ENCODE measurements at places on chromosomes 1 and 21. TPM values are rescaled to one million over a fixed set of nuclear protein-coding genes. Genes with fewer than 3 reads are reported as not detected.

PRKAA2 gene
- 2.0 TPM for total RNA-seq

TCHH gene
- total RNA-seq, result not detected

CELA3A gene
- not detected for total RNA-seq

MEGF6 gene
- 6.5 TPM for total RNA-seq

KCNE1 gene
- 0.32 TPM for total RNA-seq

EPHX1 gene
- 55.3 TPM for total RNA-seq

CEP350 gene
- 18.0 TPM for total RNA-seq

SEC16B gene
- 0.79 TPM for total RNA-seq

LAPTM5 gene
- total RNA-seq, result 3.4 TPM

TIAM1 gene
- total RNA-seq, result 0.17 TPM

NBPF12 gene
- total RNA-seq, result 4.4 TPM

FCRL5 gene
- not detected for total RNA-seq

ATP6V1G3 gene
- 0.84 TPM for total RNA-seq

BRINP3 gene
- total RNA-seq, result not detected

GRCh38 chr1:69081668-69082067, 486.1 kb upstream of the LRRC7 start:
- no peak for DNase-seq

DNA sequence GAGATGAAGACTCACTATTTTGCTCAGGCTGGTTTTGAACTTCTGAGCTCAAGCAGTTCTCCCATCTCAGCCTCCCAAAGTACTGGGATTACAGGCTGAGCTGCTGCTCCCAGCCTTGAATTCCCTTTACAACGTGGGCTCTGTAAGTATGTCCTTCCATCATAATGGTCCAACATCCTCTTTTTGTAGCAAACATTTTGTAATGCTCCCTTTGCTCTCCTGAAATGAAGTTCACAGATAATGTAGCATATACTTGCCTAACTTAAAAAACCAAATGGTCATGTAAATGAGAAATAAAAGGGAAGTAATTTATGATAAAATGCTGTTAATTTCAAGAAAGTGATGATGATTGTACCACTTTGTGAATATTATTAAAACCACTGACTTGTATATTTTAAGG, 30.5 kb upstream of the THEM4 start:
- DNase-seq, result no peak

DNA sequence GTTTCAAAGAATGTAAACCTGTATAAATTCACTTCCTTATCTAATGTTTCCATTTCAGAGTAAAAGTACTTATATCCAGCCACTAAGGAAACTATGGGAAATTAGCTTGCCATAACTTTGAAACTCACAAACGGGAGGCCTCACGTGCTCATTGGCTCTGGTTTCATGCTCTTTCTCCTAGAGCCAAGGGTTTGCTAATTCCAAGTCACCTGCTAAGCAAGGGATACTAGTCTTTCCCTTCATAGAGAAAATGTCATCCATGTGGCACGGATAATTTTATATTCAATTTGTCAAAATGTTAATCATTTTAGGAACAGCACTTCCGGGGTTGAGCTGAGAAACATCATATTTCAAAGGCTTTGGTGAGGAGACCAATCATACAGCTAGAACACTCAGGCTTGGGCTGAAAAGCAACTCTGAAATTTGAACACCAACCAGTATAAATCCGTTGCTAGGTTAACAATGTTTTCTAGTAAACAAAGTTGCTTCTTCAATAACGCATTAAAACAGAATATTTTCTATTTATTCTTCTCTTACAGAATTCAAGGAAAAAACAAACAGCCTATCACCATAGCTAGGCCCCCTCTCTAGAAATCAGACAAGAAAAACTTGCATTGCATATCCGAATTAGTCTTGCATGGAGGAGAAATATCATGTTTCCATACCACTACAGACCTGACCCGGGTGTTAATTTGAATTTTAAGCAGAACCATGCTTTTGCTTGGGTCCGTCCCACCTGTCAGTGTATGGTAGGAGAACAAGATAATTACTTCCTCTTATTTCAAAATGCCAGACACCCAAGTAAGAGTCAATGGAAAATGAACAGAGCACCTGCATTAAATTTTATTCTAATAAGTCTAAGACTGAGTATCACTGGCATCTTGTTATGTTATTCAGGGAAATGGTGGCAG, 196.1 kb upstream of the ESRRG start:
- DNase-seq, result no peak

GRCh38 chr1:46665983-46666382, 2.2 kb downstream of the ATPAF1 start:
- no peak for DNase-seq

GRCh38 chr1:179177182-179177581, 52.3 kb downstream of the ABL2 start:
- peak; percentile 64 for DNase-seq

DNA sequence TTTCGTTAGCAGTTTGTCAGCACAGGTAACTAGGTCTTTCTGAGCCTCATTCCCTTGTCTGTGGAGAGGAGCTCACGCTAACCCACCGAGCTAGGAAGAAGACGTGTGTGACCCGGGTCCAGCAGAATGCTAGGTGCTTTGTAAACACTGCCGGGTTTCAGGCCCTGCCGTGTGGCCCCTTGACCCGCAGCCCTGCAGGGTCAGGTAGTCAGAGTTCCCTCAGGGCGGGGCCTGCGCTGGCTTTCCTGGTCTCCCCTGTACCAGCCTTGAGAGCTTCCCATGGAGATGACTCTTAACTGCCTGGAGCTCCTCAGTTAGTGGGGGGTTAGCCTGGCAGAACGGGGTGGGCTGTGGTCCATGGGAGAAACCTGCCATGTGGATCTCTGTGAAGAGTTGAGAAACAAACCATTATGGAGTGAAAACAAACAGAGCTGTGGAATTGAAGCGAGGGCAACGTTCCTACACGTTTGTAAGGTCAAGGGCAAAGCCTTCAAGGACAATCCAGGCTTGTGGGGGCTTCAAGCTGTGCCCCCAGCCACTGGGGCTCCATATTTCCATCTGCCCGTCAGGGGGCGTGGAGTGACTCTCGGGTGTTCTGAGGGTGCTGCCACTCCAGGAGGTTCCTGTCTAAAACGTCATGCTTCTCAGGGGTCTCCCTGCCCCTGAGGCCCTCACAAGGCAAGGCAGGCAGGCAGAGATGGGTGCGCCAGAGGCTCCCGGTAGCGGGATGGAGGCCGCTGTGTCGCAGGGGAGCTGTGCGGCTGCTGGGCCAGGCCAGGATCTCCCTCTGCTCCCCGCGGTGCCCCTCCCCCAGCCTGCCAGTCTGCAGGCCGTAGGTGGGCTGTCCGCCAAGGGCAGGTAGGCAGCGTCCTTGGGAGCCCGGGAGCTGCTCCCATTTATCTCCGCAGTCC, 23.8 kb downstream of the LHX4 start:
- no peak for DNase-seq

GRCh38 chr1:52590266-52590665, 11.9 kb upstream of the GPX7 start:
- DNase-seq, result no peak

DNA sequence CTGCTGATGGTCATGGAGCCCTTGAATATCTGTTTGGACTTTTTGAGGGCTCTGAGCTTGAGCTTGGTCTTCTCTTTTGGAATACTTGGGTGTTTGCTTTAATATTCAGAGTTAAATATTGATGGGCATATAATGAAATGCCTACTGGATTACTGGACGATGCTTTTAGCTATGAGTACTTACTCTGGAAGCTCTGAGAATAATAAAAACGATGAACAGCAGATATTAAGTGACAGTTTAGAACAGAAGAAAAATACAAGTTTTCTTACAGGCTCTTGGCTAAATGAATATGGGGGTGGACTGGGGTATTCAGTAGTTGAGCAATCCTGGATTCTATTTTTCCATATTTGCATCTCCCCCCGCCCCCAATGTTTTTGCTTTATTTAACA, 20.7 kb downstream of the GALNT2 start:
- no peak for DNase-seq

DNA sequence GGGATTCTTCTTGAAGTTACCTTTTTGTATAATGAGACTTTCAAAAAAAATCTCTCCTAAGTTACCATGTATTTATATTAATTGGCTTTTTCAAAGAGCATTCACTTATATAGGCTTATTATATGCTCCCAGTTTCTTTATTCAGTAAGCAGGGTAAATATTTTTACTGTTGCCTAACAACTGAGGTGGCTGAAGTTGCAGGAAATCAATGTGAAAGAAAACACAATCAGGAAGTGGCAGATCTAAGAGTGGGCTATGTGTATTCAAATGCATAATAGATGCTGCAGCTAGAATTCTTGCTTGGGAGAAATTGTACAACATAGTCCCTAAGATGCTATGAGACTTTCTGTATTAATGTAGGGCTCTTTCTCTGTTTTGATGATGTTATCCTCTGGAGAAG, 606.9 kb downstream of the NUF2 start:
- no peak for DNase-seq

DNA sequence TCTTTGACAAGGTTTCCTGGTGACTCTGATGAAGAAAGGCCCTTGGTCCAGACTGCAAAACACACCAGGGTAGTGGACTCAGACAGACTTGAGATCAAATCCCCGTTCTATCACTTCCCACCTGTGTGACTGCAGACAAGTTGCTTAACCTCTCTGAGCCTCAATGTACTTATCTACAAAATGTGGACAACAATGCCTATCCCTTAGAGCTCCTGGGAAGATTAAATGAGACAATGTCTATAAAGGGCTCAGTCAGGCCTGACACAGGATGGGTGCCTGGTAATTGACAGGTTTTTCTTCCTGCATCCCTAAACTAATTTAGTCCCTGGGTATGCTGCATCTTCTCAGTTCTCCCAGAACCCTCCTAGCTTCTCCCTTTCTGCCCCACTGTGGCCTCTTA, 37.9 kb upstream of the ZBTB40 start:
- DNase-seq, result no peak

DNA sequence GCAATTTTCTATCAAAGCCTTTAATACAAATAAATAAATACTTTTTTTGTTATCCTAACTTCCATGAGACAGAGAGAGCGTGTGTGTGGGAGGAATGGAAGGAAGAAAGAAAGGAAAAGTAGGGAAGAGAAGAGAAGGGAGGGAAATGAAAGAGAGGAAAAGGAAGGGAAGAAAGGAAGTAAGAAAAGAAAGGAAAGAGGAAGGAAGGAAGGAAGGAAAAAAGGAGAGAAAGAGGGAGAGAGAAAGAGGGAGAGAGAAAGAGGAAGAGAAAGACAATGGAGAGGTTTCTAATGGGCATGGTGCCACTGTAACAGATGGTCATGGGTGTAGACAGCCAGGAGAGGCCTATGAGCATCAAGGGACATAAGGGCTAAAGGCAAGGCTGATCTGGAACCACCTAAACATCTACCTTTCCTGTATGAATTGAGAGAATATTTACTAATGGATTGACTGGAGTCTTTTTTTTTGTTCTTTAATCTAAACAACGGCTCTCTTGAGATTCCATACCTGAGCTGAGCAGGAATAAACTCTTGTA, 234.9 kb downstream of the PTPRC start:
- no peak for DNase-seq

DNA sequence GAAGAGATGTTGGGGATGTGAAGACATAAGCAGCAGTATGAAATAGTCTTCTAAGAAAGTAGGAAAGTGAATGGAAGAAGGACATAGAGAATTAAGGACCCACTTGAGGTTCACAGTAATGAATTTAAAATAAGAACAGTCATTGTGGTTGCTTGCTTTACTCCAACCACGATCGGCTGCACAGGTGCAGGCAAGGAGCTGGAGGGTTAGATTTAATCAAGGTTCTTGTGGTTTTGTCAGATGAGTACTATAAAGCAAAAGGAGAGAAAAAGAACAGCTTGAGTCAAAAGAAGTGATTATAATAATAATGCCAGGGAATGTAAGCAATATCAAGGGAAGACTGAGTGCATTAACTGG, 46.1 kb upstream of the RBM34 start:
- peak; percentile 63 for DNase-seq

DNA sequence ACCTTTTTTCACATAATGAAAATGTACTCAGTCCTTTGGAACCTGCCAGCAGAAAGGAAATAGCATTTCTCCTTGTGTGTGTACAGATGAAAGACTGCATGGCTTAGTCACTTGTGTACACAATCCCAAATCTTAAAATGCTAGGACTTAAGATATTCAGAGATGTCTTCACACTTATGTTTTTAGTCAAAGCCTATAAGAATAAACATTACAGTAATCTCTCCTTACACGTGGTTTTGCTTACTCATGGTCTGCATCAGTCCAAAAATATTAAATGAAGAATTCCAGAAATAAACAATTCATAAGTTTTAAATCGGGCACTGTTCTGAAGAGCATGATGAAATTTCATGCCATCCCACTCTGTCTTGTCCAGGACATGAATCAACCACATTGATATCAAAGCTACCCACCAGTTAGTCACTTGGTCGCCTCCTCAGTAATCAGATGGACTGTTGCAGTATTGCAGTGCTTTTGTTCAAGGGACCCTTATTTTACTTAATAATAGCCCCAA, 75.7 kb upstream of the RRP15 start:
- DNase-seq, result peak; percentile 80

- no peak for DNase-seq
Measured at GRCh38 chr21:17987382-17988101, 168.4 kb upstream of the C21orf91 start.

DNA sequence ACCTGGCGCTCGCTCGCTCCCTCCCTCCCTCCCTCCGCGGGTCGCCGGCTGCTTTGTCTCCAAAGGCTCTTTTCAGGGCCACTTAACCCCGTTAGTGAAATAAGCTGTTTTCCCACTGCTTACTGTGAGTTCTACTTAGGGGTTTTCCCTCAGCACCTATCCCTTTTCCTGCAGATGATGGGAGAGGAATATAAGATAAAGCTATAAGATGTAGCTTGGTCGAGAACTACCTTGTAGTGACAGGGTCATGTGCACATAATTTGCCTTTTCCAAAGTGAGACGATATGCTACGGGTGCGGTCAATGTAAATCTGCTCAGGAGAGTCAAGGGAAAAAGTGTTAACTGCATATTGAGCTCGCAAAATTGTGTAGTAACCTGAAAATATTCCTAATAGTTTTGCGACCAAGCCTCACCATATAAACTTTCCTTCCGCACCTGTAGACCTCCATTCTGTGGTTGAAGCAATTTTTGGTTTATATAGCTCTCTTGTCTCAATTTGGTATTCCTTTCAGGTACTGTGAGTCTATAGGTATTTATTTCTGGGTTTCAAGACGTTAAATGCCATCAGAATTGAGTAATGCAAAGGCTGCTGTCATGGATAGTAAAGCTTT, 55.8 kb upstream of the BOLA1 start:
- peak; percentile 23 for DNase-seq

DNA sequence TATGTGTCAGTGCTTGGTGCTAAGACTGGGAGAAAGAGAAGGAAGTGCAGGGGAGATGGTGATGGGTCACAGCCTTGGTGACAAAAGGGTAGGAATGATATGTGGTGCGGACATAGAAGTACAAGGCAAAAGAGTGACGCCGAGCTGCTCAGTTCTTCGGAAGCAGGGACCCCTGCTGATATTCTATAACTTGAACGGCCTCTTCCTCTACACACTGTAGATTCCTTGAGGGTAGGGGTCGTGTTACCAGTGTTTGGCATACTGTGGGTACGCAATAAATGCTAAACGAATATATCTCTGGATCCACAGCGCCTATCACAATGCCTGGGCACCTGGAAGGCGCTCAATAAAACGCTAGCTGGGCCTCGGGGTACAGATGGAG, 488 bp downstream of the DBT start:
- peak; percentile 8 for DNase-seq

All from M059J (cell line).